ENCODE measurements at places on chromosomes 6 and 20.

DNA sequence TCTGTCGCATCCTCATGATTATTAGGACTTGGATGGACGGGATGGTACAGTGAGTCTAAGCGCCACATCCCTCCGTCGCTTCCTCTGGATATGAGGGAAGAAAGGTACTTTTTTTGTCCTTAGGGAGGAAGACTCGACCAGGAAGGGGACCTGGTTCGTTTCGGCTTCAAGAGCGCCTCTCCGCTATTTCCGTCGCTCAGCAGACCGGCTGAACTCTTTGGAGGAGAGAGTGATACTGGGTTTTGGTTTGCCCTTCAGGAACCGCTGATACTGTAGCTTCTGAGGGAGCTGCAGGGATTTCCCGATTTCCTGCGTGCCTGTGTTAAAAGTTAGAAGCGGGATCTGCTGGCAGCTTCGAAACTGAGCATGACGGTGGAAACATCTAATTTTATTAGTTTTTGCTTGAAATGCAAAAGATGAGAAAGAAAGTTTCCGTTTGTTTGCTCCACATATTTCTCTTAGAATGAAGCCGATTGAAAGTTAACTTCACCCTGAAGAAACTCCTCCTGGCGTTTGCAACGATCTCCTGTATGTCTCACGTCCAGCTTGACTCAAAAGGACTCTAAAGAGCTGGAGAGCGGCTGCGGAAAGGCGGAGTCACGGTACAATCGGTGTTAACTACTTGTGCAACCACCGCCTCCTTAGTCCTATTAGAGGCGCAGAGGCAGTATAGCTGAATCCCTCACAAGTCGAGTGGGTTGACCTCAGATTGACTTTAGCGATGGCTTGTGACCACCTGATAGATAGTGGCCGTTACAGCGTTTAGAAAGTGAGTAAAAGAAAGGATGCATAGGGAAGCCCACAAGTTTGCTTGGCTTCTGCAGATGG is 129.4 kb downstream of the TRIM27 start:
- no peak for DNase-seq

DNA sequence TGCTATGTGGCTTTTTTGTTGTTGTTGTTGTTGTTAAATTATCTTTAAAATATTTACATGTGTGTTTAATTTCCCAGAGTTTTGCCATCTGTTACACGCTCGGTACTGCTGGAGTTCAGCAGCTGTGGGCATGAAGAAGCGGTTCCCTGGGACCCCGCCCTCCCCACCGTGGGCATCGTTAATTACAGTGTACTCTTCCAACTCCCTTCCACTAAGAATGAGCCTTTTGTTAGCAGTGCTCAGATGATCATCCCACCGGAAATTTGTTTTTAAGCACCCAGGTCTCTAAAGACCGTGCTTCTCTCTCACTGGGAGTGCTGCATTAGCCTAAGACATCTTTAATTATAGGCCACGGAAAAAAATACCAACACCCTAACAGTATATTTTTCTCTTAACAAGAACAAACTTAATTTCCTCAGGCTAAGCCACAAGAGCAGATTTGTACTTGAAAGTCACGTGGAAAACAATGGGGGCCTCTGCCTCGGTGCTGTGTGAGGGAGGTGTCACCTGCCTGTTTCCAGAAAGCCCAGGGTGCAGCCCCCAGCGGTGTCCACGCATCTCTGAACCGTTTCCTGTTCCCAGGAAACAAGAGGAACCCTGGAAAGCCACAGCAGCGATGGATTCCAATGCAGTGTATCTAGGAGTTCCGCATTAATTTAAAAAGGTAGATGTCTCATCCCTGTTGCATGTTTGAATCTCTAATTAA is 113.3 kb upstream of the FRMD1 start:
- no peak for DNase-seq

DNA sequence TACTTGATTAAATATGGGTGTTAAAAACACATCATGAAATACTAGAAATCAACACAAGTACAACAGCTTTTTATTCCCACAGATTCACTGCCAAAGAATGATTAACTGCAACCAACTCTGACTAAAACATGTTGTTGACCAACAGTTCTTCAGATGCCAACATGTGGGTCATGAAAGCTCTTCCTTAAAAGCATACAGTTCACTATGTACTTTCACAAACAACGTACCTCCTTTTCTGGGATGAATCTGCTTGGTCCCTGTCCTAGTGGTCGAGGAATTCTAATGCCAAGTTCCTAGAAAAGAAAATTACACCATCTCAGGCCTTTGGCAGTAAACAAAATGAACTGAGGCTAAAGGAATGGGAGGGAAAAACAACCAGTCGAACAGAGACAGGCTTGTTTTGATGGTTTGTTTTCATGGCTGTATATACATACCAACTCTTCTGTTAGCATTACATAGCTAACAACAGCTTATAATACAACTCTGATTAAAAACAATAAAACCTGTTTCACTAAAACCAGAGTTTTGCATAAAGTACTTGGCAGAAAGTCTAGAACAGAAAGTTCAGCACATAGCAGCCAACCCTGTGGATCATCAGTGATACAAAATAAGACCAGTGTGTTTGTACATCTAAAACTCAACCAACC is 92.5 kb downstream of the SESN1 start:
- DNase-seq = no peak

- no peak for DNase-seq
Measured at GRCh38 chr6:163709693-163710092, 295.2 kb downstream of the QKI start.

GRCh38 chr6:78911218-78911940 is 44.0 kb downstream of the IRAK1BP1 start:
- DNase-seq = no peak

- DNase-seq = no peak
Measured at GRCh38 chr6:121748376-121748775, 312.9 kb downstream of the GJA1 start.

- no peak for DNase-seq
Measured at GRCh38 chr6:99607416-99608036, 893 bp downstream of the PRDM13 start.

DNA sequence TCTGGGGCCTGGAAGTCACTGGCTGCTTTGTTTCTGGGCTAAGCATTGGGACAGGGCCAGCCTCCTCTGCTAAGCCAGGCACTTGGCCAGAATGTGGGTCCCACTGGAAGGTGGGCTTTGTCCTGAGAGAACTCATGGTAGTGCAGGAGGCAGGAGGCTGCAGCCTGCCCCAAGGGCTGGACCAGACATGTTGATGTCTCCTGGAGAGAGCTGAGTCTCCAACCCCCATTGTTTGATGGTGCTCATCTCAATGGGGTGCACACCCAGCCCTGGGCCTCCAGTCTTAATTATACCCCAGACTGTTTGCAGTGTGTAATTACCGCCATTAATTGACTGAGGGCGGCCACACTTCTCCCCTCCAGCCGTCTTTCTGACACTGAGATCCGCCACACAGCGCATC is 220.5 kb upstream of the PMEPA1 start:
- DNase-seq = no peak

All from CD4-positive, alpha-beta T cell treated with Interleukin-15 for 4 hours (primary cell).